ENCODE measurements at places on chromosomes 1 and 21.

- DNase-seq = no peak
Measured at GRCh38 chr1:192951691-192952460, 107.3 kb downstream of the UCHL5 start.

GRCh38 chr1:55636696-55637095 is 421.5 kb upstream of the USP24 start:
- DNase-seq = no peak

DNA sequence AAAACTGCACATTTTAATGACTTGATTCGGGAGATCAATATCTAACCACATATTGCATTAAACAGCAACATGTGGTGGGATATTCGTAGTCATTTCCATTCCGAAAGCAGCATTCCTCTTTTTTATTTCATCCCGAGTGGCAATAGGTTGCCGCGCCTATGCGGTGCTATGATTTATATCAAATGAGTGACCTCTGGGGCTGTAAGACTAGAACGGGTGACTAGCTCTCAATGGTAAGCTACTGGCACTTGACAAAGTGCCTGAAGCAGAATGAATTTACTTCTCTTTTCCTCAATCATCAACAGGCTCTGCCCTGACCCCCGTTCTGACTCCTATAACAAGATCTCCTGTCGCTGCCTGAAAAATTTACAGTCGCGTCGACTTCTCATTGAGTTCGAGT is 162.3 kb downstream of the ZNF281 start:
- DNase-seq = no peak

- no peak for DNase-seq
Measured at GRCh38 chr21:46226920-46227599, 1.5 kb downstream of the LSS start.

DNA sequence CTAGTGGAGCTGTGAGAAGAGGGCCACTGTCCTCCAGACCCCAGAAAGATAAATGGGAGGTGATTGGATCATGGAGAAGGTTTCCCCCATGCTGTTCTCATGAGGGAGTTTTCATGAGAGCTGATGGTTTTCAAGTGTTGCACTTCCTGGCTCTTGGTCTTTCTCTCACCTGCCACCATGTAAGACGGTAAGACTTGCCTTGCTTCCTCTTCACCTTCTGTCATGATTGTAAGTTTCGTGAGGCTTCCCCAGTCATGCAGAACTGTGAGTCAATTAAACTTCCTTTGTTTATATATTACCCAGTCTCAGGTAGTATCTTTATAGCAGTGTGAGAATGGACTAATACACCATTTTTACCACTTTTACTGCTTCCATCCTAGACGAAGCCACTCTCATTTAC is 27.6 kb downstream of the GPR88 start:
- no peak for DNase-seq

DNA sequence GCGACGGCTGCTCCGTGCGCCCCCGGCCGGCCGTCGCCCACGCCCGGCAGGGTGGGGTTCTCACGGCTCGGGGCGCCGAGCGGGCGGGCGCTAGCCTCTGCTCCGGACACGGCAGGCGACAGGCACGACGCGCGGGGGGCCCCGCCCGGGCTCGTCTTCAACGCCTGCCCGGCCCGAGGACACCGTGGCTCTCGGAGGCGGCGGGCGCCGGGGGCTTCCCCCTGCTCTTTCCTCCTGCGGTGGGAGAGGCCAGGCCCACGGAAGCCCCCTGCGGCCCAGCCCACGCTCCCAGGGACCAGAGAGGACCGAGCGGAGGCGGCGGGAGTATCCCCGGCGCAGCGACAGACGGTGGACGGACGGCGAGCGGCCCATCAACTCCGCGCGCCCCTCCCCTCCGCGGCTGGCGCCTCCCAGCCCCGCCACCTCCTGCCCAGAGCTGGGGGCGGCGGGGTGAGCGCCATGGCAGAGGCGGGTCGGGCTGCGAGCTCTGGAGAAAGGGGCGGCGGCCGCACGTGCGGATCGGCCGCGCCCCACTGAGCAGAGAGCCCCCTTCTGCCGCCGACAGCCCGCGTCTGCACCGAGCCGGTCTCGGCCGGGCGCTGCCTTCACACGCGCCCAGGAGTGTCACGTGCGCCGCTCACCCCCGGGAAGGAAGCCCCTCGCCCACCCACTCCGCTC is at the start of the genes SHE and TDRD10:
TSS of gene SHE (minus strand) at position 347 of the 678 bp plus-strand sequence. CDS start 386 bp downstream, outside the sequence.
TSS of gene TDRD10 (plus strand) at position 154 of the 678 bp plus-strand sequence. CDS start 4,685 bp downstream, outside the sequence.
- no peak for DNase-seq

GRCh38 chr1:241934866-241935265 is 22.7 kb upstream of the BECN2 start:
- DNase-seq = no peak

- DNase-seq = peak; percentile 86
Measured at GRCh38 chr1:54407404-54408146, 1.4 kb upstream of the SSBP3 start.

- no peak for DNase-seq
Measured at GRCh38 chr1:56156971-56157876, 422.1 kb downstream of the PLPP3 start.

Measured in right atrium auricular region (tissue), 2 donors.